ENCODE measurements at places on chromosomes 1 and 21.

DNA sequence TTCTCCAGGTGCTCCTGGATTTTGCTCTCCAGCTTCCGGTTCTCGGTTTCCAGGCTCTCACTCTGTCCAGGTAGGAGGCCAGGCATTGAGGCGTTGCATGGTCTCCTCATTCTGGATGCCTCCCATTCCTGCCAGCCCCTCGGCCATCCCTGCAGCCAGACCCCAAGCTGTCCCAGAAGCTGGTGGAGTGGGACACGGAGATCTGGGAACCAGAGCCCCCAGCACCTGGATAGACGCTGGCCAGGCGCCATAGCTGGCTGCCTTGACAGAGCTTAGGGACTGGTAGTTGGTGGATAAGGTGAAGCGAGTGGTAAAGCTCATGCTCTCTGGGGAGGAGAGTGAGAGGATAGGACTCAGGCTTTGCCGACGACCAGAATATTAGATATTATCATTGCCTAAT lies 29.6 kb downstream of the RAP1A start:
- DNase-seq: no peak

- no peak for DNase-seq
These were observed 36.2 kb downstream of the SGIP1 start for GRCh38 chr1:66570196-66570595.

DNA sequence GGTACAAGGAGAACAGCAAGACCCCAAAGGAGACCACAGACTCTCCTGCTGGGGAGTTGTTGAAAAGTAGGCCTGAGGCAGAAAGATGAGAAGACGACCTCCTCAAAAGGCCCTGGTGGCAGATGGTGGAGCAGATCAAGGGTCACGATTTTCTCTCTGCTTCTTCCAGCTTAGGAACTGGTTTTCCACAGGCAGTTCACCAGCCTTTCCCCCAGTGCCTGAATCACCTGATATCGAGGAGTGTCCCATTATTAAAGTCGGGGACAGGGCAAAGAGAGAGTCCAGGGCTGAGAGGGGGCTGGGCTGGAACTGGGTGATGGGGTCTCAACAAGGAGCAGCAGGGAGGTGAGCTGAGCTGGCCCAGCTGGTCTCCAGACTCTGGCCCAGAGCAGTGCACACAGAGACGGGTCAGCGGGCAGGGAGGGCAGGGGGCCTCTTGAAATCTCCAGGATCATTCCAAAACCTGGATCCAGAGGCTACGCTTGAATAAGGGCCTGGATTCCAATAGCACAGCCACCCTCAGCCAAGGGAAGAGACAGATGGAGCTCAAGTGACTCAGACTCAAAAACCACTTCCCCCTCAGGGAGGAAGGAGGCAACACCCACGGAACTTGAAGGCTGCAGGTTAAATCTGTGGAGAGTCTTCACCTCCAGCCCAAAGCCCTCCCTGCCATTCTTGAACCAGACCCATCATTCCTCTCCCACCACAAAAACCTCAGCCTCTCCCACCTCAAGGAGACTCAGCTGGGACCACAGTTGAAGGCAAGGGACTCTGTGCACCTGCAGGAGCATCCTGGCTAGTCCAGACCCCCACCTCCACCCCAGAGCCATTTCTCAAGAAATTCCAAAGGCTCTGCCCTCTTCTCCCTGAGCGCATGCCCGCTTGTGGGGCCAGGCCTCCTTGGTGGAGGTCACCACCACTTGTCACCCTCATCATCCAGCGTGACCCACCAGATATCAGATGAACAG lies at the start of gene S100A5:
Gene S100A5 (minus strand): TSS at position 541 of the 968 bp plus-strand sequence. CDS start 743 bp downstream, outside the sequence.
- no peak for DNase-seq

DNA sequence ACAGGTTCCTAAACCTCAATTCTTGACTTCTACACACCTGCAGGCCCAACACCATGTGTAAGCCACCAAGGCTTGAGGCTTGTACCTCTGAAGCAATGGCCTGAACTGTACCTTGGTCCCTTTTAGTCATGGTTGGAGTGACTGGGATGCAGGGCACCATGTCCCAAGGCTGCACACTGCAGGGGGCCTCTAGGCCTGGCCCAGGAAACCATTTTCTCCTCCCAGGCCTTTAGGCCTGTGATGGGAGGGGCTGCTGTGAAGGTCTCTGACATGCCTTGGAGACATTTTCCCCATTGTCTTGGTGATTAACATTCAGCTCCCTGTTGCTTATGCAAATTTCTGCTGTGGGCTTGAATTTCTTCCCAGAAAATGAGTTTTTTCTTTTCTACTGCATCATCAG lies 75.8 kb upstream of the ZNF678 start:
- no peak for DNase-seq

- DNase-seq: no peak
These were observed 430.9 kb downstream of the HLX start for GRCh38 chr1:221310180-221310579.

- DNase-seq: no peak
These were observed 240.5 kb downstream of the TGFB2 start for GRCh38 chr1:218585511-218586184.

GRCh38 chr21:33640697-33641351 lies 717 bp downstream of the CRYZL1 start:
- DNase-seq: no peak

DNA sequence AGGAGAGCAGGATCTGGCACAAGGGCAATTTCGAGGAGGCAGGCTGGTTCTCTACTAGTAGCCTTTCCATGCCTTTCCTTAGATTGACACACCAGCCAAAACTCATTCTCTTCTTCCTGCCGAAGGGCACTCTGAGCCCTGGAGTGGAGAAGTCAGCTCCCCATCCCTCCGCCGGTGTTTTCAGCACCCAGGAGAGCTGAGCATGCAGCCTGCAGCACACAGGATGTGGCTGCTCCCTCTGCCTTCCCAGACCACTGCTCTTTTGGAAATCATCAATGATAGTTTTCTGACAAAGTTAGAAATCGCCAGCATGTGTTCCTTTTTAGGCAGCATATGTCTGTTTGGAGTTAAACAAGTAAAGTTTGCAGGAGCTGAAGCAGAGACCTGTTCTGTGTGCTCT lies 11.7 kb downstream of the RNU5D-1 start:
- DNase-seq: no peak

DNA sequence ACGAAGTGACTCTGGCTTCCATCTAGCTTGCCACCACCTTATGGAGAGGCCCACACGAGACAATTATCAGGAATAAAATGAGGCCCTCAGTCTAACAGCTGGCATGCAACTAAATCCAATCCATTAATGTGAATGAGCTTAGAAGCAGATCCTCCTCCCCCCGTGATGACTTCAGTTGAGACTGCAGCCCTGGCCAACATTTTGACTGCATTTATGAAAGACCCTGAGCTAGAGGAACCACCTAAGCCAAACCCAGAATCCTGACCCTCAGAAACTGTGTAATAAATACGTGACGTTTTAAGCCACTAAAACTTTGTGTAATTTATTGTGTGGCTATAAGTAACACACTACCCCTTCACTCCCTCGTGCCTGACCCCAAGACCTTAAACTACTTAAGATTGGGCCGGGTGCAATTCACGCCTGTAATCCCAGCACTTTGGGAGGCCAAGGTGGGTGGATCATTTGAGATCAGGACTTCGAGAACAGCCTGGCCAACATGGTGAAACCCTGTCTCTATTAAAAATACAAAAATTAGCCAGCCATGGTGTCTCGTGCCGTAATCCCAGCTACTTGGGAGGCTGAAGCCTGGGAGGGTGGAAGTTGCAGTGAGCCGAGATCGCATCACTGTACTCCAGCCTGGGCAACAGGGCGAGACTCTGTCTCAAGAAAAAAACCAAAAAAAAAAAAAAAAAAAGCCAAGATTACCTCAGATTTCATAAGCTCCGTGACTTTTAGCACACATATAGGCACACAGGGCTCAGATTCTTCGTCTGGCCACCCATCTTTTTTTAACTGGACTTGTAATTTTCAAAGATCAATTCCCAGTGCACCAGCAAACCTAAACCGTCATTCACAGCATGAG lies 72.5 kb downstream of the ENAH start:
- no peak for DNase-seq

- no peak for DNase-seq
These were observed 2.5 kb upstream of the SAMD11 start for GRCh38 chr1:921011-921837.

- DNase-seq: no peak
These were observed 25.6 kb downstream of the AK2 start for GRCh38 chr1:33010932-33011731.

Measured in GM19239 (cell line).